ENCODE measurements at places on chromosomes 6 and 20.

GRCh38 chr6:22083119-22083518 is 213.7 kb downstream of the PRL start:
- ATAC-seq: no peak

- ATAC-seq: no peak
Measured at GRCh38 chr6:43034190-43034525, 12.7 kb downstream of the RRP36 start.

DNA sequence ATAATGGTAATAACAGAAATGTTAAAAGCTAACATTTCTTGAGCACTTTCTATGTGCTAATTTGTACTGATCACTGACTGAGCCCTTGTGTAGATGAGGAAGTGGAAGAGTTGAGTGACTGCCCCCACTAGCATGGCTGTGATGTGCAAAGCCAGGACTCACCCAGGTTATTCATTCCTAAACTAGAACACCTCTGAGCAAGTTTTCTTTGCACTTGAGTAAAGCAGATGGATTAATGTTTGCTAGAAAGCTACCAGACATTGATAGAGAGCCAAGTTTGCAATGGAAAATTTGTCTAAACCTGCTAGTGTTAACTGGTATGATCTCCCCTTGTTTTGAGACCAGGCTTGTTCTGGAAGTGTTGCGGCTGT is 467.4 kb upstream of the PLCB4 start:
- ATAC-seq: peak; percentile 75

DNA sequence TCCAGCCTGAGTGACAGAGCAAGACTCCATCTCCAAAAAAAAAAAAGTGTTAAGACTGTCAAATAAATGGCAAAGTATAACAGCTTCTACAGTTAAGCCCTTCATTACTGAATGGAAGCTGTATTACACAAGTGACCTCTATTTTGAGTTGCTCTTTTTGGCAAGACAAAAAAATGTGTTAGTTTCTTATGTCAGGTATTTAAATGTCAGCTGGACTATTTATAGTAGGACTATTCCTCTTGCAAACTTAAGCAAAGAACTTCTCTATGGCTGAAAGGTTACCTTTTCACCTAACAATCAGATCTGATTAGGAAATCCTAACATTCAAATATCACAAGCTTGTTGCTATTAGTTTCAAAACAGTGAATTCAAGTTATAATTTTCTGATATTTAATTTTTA is 12.4 kb downstream of the UBE2V1 start:
- no peak for ATAC-seq

- no peak for ATAC-seq
Measured at GRCh38 chr20:14989535-14990290, 652.3 kb upstream of the FLRT3 start.

- ATAC-seq: no peak
Measured at GRCh38 chr6:71222671-71223070, 65.9 kb upstream of the OGFRL1 start.

DNA sequence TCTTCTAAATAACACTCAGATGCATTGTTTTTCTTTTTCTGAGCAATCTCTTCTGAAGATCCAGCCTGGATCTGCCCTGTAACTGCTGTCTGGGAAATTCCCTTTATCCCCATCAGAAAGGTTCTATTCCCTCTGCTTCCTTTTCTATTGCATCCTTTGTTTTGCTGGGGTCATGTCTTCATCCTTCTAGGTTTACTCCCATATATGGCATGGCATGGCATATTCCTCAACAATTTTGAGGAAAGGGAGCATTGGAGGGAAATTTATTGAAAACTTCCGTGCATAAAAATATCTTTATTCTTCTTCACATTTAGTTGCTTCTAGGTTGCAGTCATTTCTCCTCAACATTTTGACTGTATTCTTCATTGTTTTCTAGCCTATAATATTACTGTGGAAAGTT is 47.2 kb downstream of the ADGRF1 start:
- no peak for ATAC-seq

GRCh38 chr20:62303340-62304226 is 786 bp downstream of the ADRM1 start:
- no peak for ATAC-seq

- no peak for ATAC-seq
Measured at GRCh38 chr6:1029141-1029540, 282.8 kb upstream of the FOXQ1 start.

DNA sequence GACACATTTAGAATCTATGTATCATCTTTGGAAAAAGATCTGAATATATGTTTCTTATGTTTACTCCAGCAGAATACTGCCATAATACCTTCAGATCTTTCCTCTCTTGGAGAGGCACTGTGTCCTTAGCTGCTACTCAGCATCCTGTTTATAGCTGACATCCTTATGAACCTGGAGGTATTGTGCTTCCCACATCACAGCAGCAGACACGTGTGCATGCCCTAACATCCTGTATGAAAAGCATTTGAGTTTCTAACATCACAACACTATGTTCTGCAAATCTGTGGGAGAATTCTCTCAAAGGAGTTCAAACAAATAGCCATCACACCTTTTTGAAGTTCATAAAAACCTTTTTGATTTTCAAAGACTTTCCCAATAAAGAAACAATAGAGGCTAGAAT is 216.0 kb downstream of the GJA1 start:
- no peak for ATAC-seq

GRCh38 chr6:157194110-157194509 is 129.2 kb downstream of the TMEM242 start:
- ATAC-seq: no peak

GRCh38 chr6:136468711-136469110 is 81.5 kb downstream of the MAP7 start:
- no peak for ATAC-seq

- no peak for ATAC-seq
Measured at GRCh38 chr20:44745122-44745597, 505 bp upstream of the KCNK15 start.

DNA sequence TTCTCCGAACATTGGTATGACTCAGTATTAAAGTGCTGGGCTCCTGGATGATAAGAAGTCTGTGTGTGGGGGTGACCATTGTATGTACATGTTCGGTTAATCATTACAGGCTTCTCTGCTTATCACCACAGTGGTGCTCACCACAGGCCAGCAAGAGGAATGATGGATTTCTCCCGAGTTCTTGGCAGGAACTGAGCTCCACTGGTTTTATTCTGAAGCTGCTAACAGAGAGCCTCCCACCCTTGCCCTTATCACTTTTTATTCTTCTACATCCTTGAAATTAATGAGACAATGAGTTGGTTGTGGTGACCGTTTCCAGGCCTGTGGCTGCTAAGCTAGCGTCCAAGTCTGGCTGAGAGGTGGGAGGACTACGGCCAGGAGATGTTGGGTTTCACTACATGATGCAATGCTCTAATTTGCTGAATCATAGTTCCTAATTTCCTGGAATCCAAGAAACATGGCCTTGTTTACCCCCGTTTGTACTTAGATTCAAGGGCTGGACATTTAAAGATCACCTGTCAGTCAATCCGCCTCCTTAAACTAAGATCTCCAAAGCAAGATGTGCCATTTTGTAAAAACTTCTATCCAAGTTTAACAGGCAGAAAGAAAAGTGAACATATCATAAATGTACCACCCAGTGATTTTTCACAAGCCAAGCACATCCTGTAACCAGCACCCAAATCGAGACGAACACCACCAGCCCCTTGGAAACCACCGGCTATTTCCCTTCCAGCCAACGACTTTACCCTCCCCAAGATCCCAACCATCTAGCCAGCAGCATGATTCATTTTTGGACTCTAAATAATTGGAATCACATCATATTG is 172.5 kb downstream of the FOXA2 start:
- ATAC-seq: no peak

- no peak for ATAC-seq
Measured at GRCh38 chr20:23569570-23569969, 1.3 kb upstream of the CST9L start.

DNA sequence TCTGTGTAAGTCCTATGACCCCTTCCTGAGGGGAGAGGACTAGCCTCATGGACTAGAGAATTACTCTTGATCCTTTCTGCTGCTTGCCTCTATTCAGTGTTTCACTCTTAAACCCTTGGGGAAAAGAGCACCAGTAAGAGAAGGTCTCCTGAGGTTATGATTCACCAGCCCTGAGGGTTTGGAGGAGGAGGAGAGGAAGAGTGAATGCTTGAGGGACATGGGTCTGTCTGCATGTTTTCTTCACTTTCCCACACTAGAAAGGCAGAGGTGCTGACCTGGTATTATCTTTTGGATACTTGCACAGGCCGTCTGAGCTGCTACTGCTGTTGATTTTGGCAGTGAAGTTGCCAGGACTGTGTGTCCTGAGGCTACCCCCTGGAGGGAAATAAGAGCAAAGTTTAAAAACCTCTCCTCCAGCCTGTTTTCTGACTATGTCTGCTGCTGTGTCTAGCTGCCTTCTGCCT is 78.3 kb downstream of the CD109 start:
- ATAC-seq: no peak

GRCh38 chr6:82217018-82217586 is 30.4 kb downstream of the IBTK start:
- ATAC-seq: no peak

DNA sequence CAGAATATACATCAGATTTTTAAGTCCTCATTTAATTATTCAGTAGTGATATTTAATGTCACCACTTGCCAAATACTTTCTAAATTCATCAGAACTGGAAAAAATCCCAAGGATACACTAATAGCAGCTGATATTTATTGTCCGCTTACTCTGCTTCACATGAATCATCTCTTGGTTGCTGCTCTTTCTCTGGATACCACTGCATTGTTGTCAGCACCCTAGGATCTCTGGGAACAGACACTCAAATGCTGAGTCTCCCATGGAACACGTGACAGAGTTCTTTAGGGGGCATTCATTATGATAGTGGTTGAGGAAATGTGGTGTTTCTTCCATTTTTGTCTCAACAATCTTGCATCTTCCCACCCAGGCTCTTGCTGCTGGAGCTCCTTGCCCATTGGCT is 318.0 kb downstream of the RFPL4B start:
- ATAC-seq: no peak

GRCh38 chr6:157847846-157848245 is 24.8 kb downstream of the SNX9 start:
- no peak for ATAC-seq

DNA sequence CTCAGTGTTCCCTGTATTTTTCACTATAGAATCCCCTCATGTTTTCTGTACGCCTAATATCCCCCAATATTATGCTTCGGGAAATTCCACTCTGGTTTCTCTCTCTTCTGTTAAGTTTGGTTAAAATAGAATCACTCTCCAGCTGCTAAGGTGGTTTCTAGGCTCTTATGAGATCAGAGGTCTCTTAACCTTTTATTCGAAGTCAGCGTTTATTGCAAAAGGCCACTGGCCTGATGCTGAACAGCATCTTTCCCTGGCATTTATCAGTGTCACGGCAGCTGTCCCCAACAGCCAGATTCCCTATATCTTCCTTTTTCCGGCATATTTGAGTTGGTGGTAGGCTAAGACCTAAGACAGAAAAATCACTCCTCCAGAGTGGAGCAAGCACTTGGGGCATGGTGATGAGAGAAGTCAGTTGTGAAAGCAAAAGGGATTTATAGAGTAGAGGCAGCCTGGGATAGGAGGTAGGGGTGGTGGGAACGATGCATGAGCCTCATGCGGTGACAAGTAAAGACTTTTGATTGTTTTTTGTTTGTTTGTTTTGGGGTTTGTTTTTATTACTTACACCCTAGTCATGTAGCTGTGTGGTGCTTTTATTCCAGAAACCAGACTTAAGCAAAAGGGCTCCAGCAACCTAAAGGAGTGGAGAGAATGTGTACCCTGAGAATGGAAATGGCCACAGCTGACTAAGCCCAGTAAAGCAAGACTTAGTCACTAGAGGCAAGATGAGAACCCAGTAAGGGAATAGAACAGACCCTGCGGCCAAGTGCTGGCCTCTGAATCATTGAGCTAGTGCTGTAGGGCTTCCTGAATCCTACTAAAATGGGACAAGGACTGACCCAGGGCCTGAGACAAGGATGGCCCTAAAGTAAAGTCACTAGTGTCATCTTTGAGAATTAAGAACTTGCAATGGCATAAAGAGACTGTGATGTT is 233.0 kb upstream of the PRND start:
- ATAC-seq: no peak

- no peak for ATAC-seq
Measured at GRCh38 chr6:140281236-140281635, 906.8 kb upstream of the CITED2 start.

- ATAC-seq: peak; percentile 78
Measured at GRCh38 chr20:53692465-53693067, 98.9 kb upstream of the ZNF217 start.

GRCh38 chr6:87922947-87923330 is 124.7 kb upstream of the SPACA1 start:
- peak; percentile 23 for ATAC-seq

DNA sequence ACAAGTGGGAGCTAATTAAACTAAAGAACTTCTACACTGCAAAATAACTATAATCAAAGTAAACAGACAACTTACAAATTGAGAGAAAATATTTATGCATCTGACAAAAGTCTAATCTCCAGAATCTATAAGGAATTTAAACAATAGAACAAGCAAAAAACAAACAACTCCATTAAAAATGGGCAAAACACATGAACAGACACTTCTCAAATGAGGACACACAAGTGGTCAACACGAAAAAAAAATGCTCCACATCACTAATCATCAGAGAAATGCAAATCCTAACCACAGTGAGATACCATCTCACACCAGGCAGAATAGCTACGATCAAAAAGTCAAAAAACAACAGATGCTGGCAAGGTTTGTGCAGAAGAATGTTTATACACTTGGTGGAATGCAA is 36.2 kb downstream of the STMND1 start:
- ATAC-seq: no peak

DNA sequence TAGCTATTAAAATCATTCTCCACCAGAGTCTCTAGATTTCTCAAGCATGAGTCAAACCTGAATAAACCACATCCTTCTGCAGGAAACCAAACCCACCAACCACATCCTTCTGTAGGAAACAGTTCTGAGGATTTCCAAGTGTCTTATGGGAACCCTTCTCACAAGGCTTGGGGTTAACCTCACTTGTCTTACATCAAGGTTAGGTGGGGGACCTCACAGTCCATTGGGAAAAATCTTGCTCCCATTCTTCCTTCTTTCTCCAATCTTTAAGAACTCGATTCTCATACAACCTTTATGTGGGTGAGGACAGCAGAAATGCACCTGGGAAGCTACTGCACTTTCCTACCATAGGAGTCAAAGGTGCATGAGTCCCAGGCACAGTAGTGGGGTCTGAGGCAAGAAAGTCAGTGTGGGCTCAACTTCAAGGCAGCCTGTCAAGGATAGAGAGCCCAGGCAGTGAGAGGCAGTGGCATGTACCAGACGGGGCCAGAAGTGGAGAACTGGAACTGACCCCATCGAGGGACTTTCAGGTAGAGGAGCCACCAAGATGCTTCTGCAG is 114.5 kb downstream of the SLC22A3 start:
- no peak for ATAC-seq

DNA sequence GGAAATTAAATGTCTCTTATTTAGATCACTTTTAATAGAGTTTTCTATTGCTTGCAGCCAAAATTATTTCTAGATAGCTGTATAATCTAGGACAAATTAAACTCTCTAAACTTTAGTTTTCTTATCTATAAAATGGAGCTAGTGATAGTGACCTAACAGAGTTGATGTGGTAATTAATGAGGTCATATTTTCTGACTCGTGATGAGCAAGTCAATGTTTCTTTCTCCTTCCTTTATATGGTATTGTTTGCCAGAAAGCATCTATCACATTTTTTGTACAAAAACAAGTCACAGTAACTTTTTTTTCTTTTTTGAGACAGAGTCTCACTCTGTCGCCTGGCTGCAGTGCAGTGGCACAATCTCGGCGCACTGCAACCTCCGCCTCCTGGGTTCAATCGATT is 267.7 kb downstream of the FARS2 start:
- ATAC-seq: no peak

All from motor neuron (in vitro differentiated cells).